ENCODE measurements at places on chromosomes 13 and 19. TPM values are rescaled to one million over a fixed set of nuclear protein-coding genes. Genes with fewer than 3 reads are reported as not detected.

DNA sequence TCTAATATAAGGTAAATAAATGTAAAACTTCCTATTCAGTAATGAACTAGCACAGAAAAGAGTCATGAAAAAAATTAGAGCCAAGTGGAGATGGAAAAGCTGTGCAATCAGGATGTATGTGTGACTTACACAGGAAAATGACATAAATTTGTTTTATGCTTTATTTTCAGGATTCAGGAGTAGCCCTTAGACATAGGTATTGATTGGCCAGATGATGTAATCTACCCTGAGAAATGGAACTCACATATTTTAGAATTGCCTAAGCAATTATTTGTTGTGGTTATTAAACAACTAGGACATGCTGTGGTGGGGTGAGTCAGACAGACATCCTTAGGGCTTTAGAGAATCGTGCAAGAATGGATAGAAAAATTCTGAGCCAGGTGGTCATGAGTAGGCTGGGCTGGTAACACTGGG is 110.6 kb downstream of the PCDH9 start:
- no peak for DNase-seq

DNA sequence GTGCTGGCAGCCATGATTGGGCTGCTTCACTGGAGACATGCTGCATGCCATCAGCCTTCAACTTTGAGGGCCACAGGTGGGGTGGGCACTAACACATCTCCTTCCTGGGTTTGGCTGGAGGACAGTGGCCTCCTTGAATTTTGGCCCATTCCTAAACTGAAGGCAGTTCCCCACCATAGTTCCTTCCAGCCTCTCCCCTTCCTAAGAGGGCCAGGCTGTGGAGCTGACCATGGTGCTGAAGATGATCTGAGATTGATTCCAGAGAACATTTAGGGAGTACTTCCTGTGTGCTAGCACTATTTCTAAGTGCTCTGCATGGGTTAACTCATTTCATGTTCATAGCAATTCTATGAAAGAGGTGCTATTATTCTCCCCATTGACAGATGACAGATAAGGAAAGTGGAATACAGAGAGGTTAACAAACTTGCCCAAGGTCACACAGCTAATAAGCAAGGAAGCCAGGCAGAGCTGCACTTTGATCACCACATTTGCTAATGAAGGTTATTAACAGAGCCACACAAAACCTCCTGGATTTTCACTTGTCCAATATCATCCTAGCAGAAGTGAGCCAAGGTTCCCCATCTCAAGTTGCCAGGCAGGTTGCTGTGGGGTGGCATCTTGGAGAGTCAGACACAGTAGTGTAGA is 175.3 kb downstream of the ZIC5 start:
- DNase-seq, result no peak

- DNase-seq, result no peak
These were observed 748.5 kb upstream of the KLHL1 start for GRCh38 chr13:70856711-70857110.

ZNF430 gene
- 17.9 TPM for total RNA-seq

DNA sequence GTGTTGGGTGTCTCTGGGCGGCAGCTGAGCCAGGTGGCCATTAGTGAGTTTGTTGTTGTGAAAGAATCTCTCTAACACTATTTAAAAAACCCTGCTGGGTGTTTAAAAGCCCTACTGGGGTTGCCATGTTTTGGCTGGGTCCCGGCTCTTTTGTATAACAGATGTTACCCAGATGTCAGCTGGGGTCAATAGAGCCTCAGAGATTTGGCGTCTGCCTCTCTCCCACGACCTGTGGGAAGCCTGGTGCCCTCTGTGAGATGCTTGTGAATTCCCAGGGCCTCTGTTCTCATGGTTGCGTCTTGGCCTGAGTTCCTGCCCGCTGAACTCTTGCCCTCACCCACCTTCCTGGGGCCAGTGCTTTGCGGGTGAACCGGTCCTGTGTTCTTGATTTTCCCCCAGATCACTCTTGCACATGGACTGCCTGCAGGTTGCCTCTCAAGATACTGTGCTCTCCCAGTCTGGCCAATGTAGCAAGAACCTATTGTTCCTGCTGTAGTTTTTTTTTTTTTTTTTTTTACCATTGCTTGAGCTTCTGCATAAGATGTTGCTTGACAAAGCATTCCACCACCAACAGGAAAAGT is 9.5 kb downstream of the NFILZ start:
- DNase-seq, result no peak

- DNase-seq, result no peak
These were observed 1.8 kb upstream of the PLK5 start for GRCh38 chr19:1522061-1522460.

HS6ST3 gene
- not detected for total RNA-seq

SLC25A15 gene
- 19.8 TPM for total RNA-seq

DNA sequence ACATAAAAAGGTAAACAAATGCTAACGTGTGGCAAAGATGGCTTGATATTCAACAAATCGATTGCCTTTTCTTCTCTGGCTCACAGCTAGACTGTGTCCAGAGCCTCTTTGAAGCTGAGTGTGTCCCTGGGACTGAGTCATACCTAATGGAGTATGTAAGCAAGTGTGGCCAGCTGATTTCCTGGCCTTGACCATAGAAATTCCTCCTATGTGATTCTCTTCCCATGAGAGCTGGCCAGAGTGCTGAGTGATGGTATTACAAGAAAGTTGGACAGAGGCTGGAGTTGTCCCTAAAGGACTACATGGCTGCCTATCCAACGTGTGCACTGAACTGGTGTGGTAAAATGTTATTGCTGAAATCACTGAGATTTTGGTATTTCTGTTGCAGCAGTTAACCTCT is 320.1 kb upstream of the SLC10A2 start:
- no peak for DNase-seq

DNA sequence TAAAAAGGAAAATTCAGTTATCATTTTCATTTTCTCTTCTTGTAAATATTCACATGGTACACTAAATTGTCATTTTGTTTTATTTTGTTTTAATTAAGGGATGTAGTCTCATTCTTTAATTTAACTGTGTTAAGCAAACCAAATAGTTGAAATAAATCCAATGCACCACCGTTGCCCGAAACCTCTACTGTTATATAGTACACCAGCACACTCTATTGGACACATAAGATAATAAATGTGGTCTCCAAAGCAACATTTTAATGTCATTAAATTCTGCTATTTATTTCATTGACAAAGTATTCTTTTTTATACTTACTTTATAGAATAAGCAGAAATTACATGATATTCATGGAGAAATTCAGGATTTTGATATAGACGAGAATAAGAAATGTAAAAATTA is 156.4 kb upstream of the FREM2 start:
- DNase-seq, result no peak

DNA sequence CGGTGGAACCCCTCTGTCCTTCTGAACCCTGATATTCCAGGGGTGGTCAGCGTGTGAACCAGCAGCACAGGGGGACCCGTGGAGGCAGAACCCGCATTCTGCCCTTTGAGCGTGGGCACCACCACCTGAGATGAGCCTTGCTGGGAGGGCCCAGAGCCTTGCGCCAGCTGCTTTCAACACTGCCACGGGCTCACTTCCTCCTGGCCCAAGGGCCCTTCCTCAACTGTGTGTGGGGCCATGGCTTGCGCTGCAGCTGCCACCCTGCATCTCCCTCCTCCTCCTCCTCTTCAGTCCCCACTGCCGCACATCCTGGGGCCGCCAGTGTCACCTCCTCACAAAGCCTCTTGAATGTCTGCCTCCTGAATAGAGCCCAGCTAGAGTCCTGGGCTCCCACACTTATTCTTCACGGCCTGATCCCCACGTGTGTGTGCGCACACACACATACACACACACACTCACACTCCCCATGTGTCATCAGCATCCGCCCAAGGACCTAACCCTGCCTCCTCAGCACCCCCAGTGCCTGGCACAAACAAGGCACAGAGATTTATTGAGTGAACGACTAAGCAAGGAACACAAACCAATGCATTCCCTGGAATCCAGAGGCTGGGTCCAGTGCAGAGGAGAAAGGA is 26.9 kb upstream of the TMEM160 start:
- no peak for DNase-seq

DNA sequence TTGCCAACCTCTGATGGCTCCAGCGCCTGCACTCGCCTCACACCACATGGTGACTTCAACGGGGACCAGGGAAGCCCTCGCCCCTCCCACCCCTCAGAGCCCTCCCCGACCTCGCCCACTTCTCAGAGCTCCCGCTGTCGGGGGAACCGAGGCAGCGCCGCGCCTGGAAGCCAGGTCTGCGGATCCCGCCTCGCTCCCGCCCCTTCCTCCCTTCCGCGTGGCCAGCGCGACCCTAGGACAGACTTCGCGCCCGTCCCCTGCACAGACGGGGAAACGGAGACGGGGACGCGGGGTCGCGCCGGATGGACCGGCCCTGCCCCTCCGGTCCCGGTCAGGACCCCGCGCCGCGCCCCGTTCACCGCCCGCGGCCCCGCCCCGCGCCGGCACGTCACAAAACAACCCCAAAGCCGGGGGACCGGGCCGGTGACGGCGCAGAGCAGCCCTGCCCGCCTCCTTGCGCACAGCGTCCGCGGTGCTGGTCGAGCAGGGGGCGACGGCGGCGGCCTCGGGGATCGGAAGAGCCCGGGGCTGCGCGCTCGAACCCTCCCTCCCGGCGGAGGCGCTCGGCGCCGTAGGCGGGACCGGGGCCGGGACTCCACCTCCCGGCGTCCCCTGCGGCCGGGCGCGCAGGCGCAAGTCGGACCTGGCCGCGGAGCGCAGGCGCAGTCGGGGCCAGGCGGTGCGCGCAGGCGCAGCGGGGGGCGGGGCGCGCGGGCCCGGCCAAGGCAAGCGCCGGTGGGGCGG is 379 bp upstream of the CDC34 start:
- DNase-seq, result peak; percentile 77

KASH5 gene
- total RNA-seq, result 0.24 TPM

DNA sequence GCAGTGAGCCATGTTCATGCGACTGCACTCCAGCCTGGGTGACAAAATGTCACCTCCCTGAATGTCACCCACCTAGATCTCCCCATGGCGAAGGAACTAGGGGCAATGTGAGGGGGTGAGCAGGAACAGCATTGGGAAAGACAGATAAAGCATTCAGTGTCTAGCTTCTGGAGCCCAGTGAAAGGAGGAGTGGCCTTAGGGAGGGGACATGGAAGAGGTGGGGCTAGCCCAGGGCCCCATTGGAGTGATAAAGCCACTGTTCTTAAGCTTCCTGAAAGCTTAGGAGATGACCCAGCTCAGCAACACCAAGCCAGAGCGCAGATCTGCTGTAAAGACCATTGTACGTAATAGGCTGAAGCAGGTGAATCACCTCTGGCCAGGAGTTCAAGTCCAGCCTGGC is 13.0 kb upstream of the KCNN1 start:
- no peak for DNase-seq

GRCh38 chr19:35120492-35120891 is 4.9 kb downstream of the FXYD3 start:
- DNase-seq, result no peak

GRCh38 chr19:869245-870177 is 10.0 kb downstream of the CFD start:
- no peak for DNase-seq

ZNF260 gene
- 7.1 TPM for total RNA-seq

CEACAM3 gene
- total RNA-seq, result not detected

CPB2 gene
- total RNA-seq, result 0.23 TPM

KISS1R gene
- total RNA-seq, result 3.3 TPM

- DNase-seq, result no peak
These were observed 226.6 kb downstream of the MZT1 start for GRCh38 chr13:72500851-72501250.

FREM2 gene
- 0.03 TPM for total RNA-seq

DNA sequence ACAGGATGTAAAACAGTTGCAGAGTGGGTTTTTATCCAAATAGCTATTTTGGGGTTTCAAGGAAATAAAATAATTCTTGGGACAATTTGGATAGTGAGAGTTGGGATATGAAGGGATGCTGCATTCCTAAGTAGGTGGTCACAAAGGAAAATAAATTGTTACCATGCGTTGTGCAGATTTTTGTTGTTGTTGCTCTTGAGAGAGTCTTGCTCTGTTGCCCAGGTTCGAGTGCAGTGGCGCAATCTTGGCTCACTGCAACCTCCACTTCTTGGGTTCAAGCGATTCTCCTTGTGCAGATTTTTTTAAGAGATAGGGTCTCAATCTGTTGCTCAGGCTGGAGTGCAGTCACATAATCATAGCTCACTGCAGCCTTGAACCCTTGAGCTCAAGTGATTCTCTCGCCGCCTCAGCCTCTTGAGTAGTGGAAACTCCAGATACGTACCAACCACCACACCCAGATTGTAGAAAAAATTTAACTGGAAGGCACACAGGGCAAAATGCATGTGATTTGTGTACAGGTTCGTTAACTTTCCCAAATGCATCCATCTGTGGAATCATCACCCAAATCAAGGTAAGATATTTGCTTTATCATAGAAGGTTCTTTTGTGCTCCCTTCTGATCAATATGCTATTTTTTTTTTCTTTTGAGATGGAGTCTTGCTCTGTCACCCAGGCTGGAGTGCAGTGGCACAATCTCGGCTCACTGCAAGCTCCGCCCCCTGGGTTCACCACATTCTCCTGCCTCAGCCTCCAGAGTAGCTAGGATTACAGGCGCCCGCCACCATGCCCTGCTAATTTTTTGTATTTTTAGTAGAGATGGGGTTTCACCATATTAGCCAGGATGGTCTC is 16.0 kb downstream of the SLC1A5 start:
- DNase-seq, result no peak

DNA sequence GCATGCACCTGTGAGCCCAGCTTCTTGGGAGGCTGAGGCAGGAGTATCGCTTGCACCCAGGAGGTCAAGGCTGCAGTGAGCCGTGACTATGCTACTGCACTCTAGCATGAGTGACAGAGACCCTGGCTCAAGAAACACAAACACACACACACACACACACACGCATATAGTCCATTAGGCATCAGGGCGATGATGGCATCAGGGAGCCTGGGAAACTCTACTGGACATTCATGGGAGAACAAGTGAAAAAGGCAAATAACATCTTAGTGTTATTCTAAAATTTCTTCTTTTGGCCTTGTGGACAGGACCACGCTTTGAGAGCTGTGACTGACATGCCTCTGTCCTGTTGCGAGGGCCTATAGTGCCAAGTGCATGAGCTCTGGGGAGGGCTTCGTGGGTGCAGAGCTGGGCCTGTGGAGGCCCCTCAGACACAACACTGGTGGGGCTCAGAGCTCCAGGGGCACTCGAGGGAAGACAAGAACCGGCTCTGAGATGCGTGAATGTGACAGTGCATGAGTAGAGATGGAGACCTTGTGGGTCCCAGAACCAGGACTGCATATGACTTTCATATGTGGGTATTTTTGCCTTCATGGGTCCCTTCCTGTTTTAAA is 8.0 kb upstream of the USF2 start:
- DNase-seq, result no peak

GDF15 gene
- 0.53 TPM for total RNA-seq

GRCh38 chr13:27981006-27981708 is 7.3 kb downstream of the URAD start:
- no peak for DNase-seq

PNMA8B gene
- total RNA-seq, result 0.08 TPM

ZNF581 gene
- total RNA-seq, result 52.7 TPM

DHX34 gene
- 38.1 TPM for total RNA-seq

CDX2 gene
- total RNA-seq, result 0.43 TPM
